ENCODE measurements at places on chromosomes 1 and 21. TPM values are rescaled to one million over a fixed set of nuclear protein-coding genes. Genes with fewer than 3 reads are reported as not detected.

PGBD5 gene
- not detected for total RNA-seq

PRAMEF13 gene
- not detected for total RNA-seq

RYR2 gene
- total RNA-seq, result 0.25 TPM

HUNK gene
- 0.45 TPM for total RNA-seq

FBLIM1 gene
- 41.0 TPM for total RNA-seq

CRYBG2 gene
- total RNA-seq, result not detected

GJA5 gene
- not detected for total RNA-seq

GBP5 gene
- total RNA-seq, result not detected

CERS2 gene
- 138 TPM for total RNA-seq

RGS13 gene
- total RNA-seq, result not detected

WDR64 gene
- total RNA-seq, result not detected

C1orf141 gene
- total RNA-seq, result 0.65 TPM

POU3F1 gene
- not detected for total RNA-seq

UTS2 gene
- not detected for total RNA-seq

EVA1B gene
- total RNA-seq, result 366 TPM

LCE1C gene
- not detected for total RNA-seq

ETV3L gene
- not detected for total RNA-seq

SNX7 gene
- 80.3 TPM for total RNA-seq

ARHGEF19 gene
- total RNA-seq, result 2.8 TPM

SELP gene
- total RNA-seq, result not detected

NR5A2 gene
- 11.5 TPM for total RNA-seq

LINGO4 gene
- total RNA-seq, result not detected

Data from fibroblast of the aortic adventitia (primary cell).